ENCODE measurements at places on chromosomes 3 and 15.

DNA sequence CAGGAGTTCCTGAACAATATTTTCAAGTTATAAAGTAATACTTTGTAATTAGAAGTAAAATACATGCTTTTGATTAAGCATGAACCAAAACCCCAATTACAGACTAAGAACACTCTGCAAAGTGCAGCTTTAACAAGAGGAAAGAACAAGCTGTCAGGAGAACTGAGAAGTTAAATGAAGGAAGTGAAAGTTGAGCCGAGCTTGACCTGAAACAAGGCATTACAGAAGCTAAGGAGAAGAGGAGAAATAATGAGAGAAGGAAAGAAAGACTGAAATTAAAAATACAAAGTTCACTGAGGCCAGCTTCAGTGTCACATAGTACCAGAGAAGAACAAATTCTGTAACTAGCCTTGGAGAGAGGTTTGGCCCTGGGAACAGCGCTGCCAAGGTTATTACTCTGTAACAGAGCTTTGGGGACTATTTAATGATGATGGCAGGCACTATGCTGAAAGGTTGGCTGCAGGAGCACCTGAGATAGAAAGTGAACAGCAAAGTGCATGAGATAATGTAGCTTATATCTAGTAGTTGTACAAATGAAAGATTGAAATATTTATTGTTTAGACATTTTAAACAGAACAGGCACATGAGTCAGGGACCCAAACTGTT, 241.9 kb upstream of the PEX5L start:
- no peak for DNase-seq

GRCh38 chr15:94411285-94411684, 179.9 kb downstream of the MCTP2 start:
- no peak for DNase-seq

GRCh38 chr3:30356866-30357753, 249.3 kb upstream of the TGFBR2 start:
- no peak for DNase-seq

- no peak for DNase-seq
These were observed 76.6 kb downstream of the SRGAP3 start for GRCh38 chr3:9172851-9173321.

- no peak for DNase-seq
These were observed 150.4 kb downstream of the LIPC start for GRCh38 chr15:58582160-58582559.

- DNase-seq = peak; percentile 18
These were observed 138.0 kb downstream of the FBN1 start for GRCh38 chr15:48507416-48508065.

DNA sequence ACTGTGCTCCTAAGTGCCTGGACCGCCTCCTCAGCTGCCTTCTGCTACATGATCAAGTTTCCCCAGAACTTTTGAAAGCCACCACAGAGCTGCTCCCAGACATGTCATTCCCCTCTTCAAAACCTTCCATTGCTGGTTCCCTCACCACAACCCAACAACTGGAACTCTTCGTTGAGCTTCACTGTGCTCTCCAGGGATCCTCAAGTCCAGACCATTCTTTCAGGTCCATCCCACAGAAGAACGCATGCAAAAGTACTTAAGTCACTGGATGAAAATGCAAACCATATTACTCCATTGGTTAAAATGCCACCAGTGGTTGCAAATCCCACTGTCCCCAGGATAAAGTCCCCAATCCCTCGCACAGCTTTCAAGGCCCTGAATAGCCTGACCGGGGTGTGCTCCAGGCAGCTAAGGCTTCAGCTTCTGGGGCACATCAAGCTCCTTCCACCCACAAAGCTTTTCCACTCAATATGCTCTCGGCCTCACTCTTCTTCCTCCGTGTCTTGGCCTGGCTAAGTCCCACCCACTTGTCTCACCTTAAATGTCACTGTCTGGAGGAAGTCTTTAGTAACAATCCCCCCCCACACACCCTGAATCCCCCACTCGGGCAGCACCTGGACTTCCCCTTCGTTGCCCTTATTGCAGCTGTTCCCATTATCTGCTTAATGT, 84.8 kb downstream of the XXYLT1 start:
- DNase-seq = no peak

DNA sequence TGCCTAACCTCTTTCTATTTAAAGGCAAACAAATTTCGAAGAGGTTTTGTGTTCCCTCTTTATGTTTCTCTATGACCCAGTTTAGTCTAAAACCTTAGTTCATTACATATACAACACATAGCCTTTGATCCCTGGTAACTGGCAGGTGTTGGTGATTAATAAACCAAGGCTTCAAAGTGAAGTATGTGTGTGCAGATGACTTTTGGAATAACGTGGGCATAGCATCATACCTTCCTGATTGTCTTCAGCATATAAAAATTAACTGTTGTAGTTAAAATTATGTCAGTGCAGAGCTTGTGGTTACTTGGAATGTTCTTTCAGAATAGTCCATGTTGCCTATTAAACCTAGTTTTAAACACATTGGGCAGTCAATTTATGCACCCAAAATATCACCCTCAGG, 608.3 kb downstream of the ROBO2 start:
- DNase-seq = no peak

- DNase-seq = no peak
These were observed 1024.4 kb upstream of the CADM2 start for GRCh38 chr3:83934192-83935021.

DNA sequence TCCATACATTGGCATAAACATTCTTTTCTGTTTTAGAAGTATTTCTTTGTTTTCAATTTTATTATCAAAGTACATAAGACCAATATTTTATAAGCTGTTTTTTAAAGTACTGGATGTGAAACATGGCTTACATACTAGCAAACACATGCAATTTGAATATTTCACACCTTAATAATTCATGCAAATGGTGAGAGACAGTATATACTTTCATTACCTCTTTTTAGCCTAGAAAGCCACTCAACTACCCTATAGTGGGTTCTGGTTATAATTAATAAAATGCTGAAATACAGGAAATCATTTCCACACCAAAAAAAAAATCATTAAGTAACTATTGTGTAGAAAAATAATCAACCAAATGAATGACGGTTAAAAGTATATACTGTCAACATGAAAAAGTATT, 38.5 kb upstream of the MELTF start:
- no peak for DNase-seq

DNA sequence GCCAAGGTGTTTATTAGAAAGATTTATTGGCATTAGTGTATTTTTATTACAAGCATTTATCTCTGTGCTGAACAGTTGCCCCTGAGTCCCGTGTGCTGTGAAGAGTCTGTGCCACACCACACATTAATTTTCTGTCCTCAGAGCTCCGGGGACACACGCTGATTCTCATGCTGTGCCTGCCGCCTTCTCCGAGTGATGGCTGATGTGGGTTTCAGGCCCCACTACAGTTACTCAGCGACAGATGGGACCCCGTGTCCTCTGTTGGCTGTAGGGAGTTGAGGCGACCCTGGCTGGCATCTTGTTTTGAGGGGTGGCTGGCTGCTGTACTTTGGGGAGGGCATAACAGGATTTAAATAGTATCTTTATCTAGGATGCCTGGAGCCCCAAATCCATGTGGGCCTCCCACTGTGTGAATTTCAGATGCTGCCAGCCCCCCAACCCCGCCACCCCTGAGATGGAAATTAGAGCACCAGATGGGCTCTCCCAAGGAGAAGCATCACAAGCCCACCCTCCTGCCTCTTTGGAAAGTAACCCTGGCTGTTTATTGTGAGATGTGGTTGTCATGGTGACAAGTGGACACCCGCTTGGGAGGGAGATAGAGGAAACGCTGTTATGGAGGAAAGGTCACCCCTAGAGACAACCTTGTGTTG, 185.6 kb downstream of the APBA2 start:
- DNase-seq = no peak

- DNase-seq = no peak
These were observed 8.6 kb upstream of the IL20RB start for GRCh38 chr3:136949146-136949545.

DNA sequence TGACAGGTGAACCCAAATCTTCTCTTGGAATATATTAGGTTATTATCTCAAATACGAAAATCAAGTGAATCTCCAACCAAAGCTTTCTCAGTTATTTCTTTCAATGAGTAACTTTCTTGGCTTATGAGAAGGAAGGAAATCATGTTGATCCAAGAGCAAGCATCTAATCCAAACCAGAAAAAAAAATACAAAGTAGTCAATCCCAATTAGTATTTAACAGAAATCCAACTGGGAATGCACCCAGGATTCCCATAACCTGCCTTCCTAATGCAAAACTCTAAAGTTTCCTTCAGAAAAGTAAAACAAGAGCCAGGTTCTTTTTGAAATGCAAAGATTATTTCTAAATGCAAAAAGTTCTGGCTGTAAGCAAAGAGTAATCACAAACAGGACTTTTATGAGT, 289.3 kb downstream of the SHOX2 start:
- no peak for DNase-seq

DNA sequence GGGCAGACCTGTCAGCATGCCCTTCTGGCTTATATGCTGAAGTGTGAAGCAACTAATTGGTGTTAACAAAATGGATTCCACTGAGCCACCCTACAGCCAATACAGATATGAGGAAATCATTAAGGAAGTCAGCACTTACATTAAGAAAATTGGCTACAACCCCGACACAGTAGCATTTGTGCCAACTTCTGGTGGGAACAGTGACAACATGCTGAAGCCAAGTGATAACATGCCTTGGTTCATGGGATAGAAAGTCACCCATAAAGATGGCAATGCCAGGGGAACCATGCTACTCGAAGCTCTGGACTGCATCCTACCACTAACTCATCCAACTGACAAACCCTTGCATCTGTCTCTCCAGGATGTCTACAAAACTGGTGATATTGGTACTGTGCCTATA, 9.4 kb downstream of the PIK3CB start:
- DNase-seq = no peak

DNA sequence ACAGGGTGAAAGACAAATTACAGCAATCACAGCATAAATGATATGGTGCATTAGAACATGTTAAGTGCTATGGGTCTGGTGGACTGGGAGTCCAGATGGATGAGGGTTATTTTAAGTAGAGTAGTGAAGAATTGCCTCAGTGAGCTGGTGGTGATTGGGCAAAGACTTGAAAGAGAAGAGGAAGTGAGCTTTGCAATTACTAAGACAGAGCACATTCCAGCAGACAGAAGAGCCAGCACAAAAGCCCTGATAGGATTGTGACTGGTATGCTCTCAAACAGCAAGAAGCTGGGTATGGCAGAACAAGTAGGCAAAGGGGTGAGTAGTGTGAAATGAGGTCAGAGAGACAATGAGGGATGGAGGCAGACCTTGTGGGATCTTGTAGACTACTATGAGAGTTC, 2.1 kb upstream of the ACKR4 start:
- DNase-seq = no peak

- DNase-seq = no peak
These were observed 37.3 kb upstream of the ATOSA start for GRCh38 chr15:52716536-52716935.

All from CD4-positive, alpha-beta T cell treated with Interferon alpha-2 for 1 hour (primary cell).